Activated naive CD8-positive, alpha-beta T cell treated with anti-CD3 and anti-CD28 coated beads for 36 hours (primary cell): ENCODE measurements at places on chromosomes 1 and 21. TPM values are rescaled to one million over a fixed set of nuclear protein-coding genes. Genes with fewer than 3 reads are reported as not detected.

DNA sequence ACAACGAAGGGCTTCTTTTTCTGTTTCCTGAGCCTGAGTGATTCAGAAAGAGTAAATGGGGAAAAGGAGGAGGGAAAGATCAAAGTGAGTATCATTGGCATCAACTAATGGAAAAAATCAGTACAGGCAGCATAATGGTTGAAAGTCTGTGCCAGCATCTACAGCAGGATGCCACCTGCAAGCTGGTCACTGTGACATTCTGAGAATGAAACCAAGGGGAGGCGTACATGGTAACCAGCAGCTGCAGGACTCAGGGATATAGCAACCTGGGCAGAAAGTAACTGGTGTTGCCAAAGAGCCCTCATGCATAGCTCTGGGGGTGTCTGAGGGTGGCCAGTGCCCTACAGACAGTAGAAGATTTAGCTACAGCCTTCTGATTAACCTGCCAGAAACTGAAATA is 305.9 kb downstream of the BRINP2 start:
- DNase-seq: no peak

GRCh38 chr1:180057883-180058396 is 96.7 kb upstream of the QSOX1 start:
- DNase-seq: no peak

DNA sequence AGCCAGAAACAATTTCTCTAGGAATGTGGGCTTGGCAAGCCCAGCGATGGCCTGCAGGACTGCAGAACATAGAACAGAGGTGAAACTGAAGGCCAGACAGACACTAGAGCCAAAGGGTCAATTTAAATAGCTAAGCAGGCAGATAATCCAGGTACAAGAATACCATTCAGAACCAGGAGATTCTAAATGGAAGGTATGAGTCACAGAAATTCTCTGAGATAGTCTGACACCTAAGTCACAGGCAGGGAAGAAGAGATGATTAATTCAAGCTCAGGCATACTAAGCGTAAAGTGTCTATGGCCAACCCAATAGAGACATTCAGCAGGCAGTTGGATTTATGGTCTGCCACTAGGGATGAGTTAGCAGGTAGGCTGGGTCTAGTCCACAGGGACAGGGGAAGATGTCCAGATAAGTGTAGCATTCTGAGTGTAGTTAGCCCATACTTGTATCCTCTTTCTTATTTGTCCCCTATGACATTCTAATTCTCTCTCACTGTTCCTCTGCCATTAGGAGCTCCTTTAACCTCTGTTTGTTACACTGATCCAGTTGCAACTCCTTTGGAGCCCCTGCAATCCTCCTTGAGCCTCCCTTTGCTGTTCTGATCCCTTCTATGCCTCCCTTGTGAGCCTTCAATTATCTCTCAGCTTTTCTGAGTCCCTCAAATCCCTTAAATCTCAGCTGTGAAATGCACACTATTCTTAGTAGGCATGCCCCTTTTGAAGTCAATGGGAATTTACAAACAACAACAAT is 383.8 kb downstream of the LMO4 start:
- no peak for DNase-seq

- DNase-seq: no peak
Observed at GRCh38 chr1:180922631-180923015, 9.9 kb downstream of the KIAA1614 start.

DNA sequence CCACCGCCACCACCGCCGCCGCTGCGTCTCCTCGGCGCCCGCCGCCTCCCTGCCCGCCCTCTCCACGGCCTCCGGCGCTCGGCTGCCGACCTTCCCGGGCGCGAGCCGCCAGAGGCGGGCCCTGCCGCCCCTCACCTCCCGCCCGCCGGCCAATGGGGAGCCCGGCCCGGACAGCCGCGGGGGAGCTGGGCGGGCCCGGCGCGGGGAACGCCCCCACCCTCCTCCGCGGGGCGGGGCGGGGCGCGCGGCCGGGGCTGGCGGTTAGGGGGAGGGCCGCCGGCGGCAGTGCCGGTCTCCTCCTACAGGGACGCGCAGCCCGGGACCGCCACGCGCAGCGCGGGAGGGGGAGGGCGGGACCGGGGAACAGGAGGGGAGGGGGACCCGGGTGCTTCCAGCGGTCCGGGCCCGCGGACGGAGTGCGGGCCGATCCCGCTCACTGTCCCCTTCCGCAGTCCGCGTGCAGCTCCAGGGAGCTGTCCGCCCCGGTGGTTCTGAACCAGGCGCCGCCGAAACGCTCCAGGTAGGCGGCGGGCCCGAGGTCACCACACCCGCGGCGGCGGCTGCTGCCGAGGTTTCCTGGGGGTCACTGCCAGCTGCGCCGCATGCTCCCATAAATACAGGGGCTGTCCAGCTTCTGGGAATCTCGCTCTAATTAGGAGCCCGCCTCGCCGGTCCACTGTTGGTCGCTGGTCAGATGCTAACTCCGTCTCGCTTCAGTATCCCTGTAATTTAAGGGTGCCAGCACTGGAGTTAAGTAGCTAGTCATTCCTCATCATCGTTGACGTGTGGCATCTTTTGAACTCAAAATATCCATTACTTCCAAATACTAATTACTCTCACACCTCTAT is at the start of gene PGBD5:
Gene PGBD5 (minus strand): TSS at position 87 of the 848 bp plus-strand sequence. CDS start 404 bp downstream, outside the sequence.
- peak; percentile 75 for DNase-seq

- no peak for DNase-seq
Observed at GRCh38 chr21:36727866-36728265, 29.0 kb downstream of the SIM2 start.

GRCh38 chr1:156480016-156480370 is 20.6 kb downstream of the MEF2D start:
- DNase-seq: no peak

The LRRIQ3 gene
- 1.7 TPM for total RNA-seq

The FCGR3A gene
- total RNA-seq: not detected

- DNase-seq: no peak
Observed at GRCh38 chr1:224519874-224520273, 85.3 kb upstream of the WDR26 start.

DNA sequence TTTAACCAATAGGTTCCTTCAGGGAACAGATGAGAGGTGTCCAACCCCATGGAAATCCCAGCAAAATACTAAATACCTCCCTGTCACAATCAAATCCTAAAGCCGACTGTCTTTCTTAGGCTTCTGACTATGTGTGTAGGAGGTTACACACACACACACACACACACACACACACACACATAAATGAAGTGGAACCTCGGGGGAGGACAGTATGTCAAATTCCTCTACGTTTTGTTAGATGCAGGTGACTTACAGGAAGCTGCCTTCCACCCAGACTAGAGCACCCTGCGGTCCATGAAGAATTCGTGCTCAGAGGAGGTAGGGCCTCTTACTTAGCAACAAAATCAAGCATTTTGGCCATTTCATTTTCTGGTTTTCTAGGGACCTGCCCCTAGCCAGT is 16.4 kb downstream of the RSPH1 start:
- no peak for DNase-seq

DNA sequence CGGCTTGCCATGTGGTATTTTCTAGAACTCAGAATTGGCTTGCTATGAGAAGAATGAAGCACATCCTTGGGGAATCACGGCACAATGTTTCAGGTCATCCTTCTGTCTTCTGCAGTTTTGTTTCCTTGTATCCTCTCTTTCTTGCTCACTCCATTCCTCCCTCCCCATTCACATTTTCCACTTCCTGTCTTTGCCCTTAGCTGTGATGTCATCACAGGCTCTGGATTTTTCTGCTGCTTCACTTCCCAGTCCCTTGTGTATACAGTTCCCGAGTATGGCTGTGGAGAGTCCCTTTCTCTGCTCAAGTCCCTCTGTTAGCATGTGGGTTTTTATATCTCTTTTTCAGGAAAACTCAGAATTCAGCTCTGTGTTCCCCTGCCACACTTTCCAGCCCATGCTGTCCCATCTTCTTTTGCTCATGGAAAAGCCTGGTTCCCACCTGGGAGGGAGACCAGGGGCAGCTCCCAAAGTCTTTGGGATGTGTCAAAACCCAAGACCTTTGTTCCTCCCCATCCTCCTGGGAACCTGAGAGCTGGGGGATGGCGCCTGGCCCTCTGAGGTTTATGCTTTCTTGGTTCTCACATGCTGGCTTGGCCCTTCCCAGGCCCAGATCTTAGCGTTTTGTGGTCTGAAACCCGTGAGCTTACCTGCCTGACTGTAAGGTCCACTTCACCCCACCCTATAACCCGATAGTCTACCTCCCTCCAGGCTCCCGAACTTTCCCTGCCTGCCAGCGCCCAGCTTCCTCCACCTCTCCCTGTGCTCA is 4.8 kb upstream of the RGS16 start:
- DNase-seq: no peak

DNA sequence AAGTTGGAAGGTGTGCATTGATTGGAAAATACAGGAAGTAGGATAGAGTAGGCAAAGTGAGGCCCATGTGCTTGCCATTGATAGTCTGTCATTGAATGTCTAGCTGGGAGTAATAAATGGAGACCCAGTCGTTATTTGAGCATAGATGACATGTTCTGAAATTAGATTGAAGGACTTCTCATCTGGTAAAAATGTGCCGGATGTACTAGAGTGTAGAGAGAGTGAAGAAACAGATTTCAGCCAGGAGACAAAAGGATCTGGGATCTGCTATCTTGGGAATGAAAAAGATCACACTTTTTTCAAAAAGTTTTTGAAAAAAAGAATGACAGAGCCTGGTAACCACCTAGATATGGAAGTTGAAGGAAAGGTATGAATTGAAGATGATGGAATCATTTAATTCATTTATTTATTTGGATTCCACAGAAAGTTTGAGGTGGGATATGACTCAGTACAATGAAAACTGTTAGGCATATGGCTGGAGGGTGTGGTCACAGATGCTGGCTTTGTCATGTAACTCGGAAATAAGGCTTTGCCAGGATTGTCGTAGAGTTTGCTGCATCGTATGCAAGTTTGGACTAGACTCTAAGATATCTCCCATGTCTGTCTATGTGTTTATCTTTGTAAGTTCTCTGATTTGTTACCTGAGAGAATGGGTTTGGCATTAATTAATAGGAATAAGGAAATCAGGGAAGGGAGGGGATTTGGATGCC is 137.1 kb downstream of the PBX1 start:
- DNase-seq: no peak

GRCh38 chr1:59686170-59686569 is 128.6 kb upstream of the HOOK1 start:
- DNase-seq: no peak

DNA sequence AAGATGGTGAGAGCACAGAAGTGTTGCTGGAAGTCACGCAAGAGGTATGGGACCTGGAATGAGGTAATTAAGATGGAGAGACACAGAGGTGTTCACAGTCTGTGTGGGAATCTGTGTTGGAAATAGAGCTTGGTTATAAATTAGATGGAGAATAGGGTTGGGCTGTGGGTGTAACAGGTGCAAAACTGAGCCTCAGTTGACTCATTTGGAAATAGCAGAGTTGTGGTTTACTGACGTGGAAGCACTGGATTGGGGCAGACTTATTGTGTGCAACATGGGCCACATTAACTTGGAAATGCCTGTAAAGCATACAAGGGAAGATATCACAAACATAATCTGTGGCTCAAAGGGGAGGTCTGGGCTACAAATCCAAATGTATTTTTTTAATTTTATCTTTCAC is 13.0 kb downstream of the CAMSAP2 start:
- no peak for DNase-seq

The CYYR1 gene
- total RNA-seq: not detected

DNA sequence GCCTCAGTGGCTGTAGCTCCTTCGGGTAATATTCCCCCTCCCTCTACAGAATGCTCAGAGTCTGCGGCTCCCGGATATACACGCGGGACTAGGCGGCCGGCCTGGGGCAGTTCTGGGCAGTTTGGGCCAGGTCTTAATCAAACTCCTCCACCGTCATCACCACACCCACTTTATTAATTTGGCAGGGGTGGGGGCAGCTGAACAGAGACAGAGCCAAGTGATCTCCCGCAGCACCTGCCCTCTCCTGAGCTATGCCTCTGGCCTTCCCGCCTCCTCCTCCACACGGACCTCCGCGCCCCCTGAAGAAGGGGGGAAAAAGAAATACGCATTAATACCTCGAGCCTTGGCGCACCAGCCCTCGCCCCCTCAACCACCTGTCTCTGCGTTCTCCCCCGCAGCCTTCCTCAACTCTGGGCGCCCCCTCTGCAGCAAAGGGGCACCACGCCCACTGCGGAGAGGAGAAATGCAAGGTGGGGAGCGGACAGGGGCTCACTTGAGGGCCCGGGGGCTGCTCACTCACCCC is 42.6 kb downstream of the CD34 start:
- DNase-seq: peak; percentile 40

The OR4F29 gene
- total RNA-seq: not detected

DNA sequence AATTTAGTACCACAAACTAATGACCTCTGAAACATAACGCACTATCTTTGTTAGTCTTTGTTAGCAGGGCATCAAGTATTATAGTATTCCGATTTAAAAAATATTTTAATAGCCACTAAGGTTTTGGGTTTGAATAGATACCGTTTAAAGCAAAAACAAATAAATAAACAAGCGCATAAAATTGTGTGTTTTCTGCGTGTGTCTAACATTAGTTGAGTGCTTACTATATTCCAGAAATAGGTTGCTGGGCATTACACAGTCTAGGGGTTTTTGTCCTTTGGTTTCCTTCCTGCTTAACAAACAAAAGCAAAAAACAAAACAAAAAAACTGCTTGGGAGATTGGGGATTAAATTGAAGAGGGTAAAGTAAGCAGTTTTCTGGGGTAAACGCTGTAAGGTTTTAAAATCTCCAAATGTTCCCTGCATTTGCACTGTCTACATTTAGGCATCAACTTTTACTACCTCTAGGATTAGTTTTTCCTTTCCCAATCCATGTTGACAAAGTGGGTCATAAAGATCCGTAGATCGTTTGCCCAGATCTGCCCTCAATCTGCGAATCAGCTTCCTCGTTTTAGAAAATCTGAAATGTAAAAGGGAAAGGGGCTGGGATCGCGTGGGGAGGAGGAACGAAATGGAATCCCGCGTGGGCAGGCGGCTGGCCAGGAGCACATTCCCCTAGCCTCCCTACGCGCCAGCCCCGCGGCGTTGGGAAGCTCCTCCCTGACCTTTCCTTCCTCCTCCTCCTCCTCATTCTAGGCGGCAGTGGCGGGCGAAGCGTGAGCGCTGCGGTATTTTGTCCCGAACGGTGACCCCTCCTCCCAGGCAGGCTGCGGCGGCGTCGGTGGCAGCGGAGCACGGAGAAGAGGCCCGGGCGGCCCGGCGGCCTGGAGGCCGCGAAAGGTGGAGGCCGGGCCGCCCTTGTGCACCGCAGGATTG is at the start of gene KCTD3:
Gene KCTD3 (plus strand): TSS at position 749 of the 935 bp plus-strand sequence. CDS start 382 bp downstream, outside the sequence.
- peak; percentile 49 for DNase-seq

The OR2L8 gene
- not detected for total RNA-seq
